ENCODE measurements at places on chromosomes 3 and 15. TPM values are rescaled to one million over a fixed set of nuclear protein-coding genes. Genes with fewer than 3 reads are reported as not detected.

DNA sequence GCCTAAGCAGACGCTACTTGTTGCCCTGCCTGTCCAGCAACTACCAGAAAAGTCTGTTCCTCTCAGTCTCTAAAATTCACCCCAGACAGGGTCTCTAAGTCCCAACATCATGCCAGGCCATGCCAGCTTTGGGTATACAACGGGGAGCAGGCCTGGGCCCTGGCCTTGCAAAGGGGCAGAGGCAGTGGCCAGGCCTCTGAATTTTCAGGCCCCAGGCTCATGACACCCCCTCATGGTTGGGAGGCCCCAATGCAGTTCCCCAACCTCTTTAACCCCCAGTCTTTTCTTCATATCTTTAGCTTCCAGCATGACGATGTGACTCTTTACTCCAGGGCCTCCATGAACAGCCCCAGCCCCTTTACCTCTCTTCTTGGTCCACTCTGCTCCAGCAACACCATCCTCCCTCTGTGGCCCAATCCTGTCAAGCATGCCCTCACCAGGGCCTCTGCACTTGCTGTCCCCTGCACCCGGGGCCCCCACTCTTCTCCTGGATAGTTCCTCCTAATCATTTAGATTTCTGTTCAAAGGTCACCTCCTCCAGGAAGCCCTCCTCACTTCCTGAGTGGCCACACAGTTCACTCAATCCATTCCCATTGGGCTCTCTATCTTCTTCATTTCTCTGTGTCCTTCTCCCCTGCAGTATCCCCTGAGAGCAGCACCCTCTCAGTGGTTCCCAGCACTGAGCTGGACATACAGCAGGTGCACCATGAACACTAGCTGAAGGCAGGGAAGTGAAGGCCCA, 4.8 kb downstream of the IQSEC1 start:
- H3K4me3 ChIP-seq, result no peak overlapping the region
- no peaks in the 10 kb centered on the region for H3K27me3 ChIP-seq
- no peak for DNase-seq
- no peaks in the 10 kb centered on the region for H3K36me3 ChIP-seq
- no peaks in the 10 kb centered on the region for H3K4me1 ChIP-seq

- H3K27me3 ChIP-seq, result no peaks in the 10 kb centered on the region
- H3K4me1 ChIP-seq, result no peaks in the 10 kb centered on the region
- H3K27ac ChIP-seq, result no peak overlapping the region
- DNase-seq, result no peak
- H3K36me3 ChIP-seq, result no peaks in the 10 kb centered on the region
- H3K4me3 ChIP-seq, result no peak overlapping the region
Measured at GRCh38 chr3:89364314-89364713, 256.9 kb downstream of the EPHA3 start.

DNA sequence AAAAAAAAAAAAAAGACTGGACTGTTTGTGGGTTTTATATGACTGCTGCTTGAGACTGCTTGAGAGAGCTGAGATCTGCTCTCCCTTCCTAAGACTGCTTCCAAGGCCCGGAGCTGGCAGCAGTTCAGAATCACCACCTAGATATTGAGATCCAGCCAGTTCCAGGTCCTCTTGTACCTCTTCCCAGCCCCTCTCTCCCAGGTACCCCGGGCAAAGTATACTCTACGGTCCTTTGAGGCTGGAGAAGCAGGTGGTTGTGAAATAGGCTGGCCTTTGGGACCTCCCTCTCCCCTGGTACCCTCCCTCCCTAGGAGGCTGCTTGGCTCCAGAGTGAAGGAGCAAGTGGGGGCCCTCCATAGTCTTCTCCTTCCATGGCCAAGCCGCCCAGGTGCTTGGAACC, 12.6 kb upstream of the BAHD1 start:
- no peaks in the 10 kb centered on the region for H3K4me1 ChIP-seq
- DNase-seq, result no peak
- no peaks in the 10 kb centered on the region for H3K36me3 ChIP-seq
- H3K4me3 ChIP-seq, result no peak overlapping the region
- no peak overlapping the region for H3K27ac ChIP-seq

- no peak overlapping the region for H3K27ac ChIP-seq
- no peaks in the 10 kb centered on the region for H3K36me3 ChIP-seq
- no peak for DNase-seq
- H3K4me1 ChIP-seq, result no peaks in the 10 kb centered on the region
- no peak overlapping the region for H3K4me3 ChIP-seq
Measured at GRCh38 chr3:37812499-37812896, 49.2 kb upstream of the CTDSPL start.

- H3K27ac ChIP-seq, result no peak overlapping the region
- no peak overlapping the region for H3K4me3 ChIP-seq
- H3K4me1 ChIP-seq, result peaks cover 48% of the 10 kb centered on the region
- no peak for DNase-seq
- no peaks in the 10 kb centered on the region for H3K27me3 ChIP-seq
Measured at GRCh38 chr3:140953028-140953960, 11.7 kb downstream of the SLC25A36 start.

DNA sequence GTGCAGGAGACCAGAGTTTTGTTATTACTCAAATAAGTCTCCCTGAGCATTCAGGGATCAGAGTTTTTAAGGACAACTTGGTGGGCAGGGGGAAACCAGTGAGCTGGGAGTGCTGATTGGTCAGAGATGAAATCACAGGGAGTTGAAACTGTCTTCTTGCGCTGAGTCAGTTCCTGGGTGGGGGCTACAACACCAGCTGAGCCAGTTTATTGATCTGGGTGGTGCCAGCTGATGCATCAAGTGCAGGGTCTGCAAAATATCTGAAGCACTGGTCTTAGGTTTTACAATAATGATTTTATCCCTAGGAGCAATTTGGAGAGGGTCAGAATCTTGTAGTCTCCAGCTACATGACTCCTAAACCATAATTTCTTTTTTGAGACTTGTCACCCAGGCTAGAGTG, 13.8 kb upstream of the ZNF662 start:
- no peaks in the 10 kb centered on the region for H3K27me3 ChIP-seq
- no peaks in the 10 kb centered on the region for H3K36me3 ChIP-seq
- H3K27ac ChIP-seq, result no peak overlapping the region
- no peak overlapping the region for H3K4me3 ChIP-seq
- no peak for DNase-seq

Gene CCRL2
- total RNA-seq, result 0.44 TPM

Gene FBXO40
- not detected for total RNA-seq
